Posterior cingulate gyrus (tissue), 11 donors: ENCODE measurements at places on chromosomes 5 and 9.

DNA sequence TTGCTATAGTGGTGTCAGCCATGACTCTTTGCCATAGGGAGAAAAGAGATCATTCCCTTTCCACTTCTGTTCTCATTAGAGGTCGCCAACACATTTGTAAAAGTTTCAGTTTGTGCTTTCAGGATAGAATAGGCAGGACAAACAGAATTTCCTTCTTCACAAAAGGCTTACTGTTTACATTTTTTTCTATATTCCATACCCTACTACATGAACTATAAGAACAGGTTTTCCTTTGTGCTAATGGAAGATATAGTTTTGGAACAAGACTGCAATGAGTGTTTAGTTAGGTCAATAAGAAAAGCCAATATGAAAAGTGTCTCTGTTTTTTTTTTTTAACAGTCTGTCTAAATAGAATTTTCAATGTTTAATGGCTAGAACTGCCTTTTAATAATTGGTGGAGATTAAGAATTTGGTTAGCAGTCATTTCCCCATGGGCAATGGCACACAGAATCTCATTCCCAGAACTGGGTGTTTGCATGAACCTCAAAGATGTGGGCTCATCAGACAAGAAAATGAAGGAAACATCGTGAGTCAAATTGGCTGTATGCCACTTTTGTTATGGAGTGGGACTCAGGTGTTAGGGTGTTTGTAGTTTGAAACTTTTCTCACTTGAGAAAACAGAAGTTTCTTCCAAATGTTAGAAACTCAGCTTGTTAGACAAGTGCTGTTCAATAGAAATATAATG is 75.2 kb upstream of the PRLR start:
- DNase-seq: no peak

DNA sequence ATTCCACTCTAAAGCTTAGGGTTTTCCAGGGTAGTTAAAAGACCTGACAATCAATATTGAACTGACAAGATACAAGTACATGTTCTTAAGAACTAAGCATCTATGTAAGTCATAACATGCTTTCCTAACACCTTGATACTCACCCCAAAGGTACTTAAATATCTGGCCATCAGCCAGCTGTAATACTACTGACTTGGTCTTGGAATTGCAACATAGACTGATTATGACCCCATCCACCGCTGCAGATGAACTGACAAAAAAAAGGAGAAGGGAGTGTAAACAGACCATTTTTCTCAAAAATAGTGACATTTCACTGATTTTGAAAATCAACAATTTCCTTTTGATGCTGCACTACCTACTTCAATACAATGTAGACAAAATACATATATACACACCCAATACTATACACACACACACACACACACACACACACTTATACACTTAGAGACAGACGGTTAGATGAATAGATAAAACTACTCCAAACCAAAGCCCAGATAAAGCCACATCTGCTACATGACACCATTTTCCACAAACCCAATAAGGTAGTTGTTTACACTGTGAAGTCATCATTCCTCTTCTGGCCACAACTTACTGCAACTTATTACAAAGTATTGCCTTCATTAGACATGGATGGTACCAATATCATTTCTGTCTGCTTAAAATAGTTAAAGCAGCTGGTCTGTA is 30.4 kb downstream of the ELP1 start:
- DNase-seq: no peak

DNA sequence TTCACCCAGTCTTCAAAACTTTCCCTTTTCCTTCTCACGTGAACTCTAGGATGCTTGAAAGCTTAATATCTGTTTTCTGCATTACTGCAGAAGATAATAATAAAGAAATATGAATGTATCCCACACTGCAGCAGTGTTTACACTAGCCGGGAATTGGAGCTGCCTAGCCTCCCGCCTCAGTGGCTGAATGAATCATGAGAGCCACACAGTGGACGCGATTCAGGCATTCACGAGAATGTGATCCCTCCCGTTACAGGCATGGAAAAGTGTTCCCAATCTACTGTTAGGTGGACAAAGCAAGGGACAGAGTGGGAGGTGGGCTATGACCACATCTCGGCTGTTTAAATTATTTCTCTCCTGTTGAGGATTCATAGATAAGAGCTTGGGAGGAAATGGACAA is 69.4 kb upstream of the CTSL start:
- no peak for DNase-seq

- peak; percentile 90 for DNase-seq
Measured at GRCh38 chr9:130172161-130172857, at the start of gene NCS1. NCS1 (plus strand) TSS chr9:130172404; CDS start chr9:130172664, 260 bp downstream.

DNA sequence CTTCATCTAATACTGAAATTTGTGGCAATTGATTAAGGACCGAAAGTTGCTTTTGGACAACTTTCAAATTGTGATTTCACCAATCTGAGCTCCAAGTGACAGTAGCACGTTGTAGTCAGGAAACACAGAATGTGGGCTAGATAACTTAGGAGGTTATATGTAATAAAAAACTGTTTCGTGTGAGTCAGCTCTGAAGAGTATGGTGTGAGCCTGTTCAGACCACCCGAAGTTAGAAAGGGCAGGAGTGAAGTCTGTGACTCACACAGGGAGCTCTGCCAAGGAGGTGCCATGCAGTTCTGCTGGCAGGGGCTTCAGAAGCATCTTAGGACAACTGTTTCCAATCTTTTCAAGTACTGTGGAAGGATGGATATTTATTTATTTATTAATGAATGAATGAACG is 16.4 kb upstream of the ZBTB34 start:
- peak; percentile 83 for DNase-seq

DNA sequence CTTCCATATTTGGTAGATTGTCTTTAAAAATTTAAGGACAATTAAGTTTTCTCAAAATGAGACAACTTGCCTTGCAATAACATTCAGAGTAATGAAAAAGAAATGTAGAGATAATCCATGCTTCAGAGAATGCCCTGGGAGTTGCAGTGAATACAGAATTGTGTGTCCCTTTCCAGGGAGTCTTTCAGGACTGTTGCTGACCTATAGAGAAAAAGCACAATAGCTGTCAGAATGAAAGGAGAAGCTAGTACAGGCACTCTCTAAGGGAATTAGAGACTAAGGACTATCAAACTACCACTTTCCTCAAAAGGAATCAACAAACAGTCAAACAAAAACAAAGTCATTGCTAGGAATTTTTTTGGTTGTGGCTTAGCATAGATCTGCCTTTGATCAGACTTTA is 93.0 kb downstream of the CCDC192 start:
- no peak for DNase-seq
